ENCODE measurements at places on chromosomes 12 and 14.

DNA sequence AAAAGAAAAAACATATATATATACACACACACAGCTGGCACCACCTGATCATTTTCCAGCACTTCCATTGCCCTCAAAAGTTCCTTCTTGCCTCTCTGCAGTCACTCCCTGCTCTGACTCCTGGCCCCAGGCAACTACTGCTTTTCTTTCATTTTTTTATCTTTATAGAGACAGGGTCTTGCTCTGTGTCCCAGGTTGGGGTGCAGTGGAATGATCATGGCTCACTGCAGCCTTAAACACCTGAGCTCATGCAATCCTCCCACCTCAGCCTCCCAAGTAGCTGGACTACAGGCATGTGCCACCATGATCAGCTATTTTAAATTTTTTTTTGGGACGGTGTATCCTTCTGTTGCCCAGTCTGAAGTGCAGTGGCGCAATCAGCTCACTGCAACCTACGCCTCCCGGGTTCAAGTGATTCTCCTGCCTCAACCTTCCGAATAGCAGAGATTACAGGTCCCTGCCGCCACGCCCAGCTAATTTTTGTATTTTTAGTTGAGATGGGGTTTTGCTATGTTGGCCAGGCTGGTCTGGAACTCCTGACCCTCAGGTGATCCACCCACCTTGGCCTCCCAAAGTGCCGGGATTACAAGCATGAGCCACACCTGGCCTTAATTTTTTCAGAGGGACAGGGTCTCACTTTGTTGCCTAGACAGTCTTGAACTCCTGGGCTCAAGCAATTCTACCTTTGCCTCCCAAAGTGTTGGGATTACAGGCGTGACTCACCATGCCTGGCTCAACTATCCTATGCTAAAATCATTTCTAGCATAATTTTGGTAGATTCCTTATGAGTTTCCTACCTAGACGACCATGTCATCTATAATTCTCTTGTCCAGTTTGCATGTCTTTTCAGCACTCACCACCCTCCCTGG lies 7.8 kb downstream of the HSP90AA1 start:
- DNase-seq = no peak

GRCh38 chr14:85711620-85712019 lies 181.7 kb downstream of the FLRT2 start:
- DNase-seq = no peak

DNA sequence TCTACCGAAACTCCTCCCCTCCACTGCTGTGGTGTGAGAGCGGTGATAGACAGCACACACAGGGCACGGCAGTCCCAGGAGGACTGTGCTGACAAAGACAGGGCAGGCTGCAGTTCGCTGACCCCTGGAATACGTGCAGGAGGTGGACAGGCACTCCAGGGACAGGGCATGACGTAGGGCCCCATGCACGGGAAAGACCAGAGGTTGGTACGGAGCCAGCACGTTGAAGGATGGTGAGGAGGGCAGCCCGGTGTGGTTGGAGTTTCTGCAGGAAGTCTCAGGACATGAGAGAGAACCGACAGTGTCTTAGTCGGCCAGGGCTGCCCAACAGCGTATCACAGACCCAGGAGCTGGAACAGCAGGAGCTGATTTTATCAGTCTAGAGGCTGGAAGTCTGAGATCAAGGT lies 254.2 kb upstream of the FKBP4 start:
- DNase-seq = no peak

GRCh38 chr14:92783813-92784431 lies 10.2 kb upstream of the GOLGA5 start:
- no peak for DNase-seq

- DNase-seq = no peak
Measured at GRCh38 chr12:80838024-80838658, 99.6 kb downstream of the LIN7A start.

DNA sequence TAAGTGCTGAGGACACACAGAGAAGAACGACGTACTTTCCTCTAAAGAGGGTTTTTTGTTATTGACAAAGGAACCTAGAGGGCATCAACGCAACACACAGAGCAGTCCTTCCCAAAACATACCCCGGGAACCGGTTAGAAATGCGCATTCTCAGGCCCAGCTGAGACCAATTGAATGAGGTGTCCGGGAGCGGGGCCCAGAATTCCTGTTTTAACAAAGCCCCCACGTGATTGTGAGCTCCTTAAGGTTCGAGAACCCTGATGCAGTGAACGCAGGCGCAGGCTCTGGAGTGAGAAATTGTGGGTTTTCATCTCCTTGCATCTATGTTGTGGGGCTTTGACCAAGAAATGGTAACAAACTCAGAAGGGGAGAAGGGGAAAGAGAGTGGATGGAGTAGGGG lies 51.0 kb upstream of the TBX3 start:
- no peak for DNase-seq

- DNase-seq = no peak
Measured at GRCh38 chr12:102933168-102933567, 16.1 kb upstream of the PAH start.

DNA sequence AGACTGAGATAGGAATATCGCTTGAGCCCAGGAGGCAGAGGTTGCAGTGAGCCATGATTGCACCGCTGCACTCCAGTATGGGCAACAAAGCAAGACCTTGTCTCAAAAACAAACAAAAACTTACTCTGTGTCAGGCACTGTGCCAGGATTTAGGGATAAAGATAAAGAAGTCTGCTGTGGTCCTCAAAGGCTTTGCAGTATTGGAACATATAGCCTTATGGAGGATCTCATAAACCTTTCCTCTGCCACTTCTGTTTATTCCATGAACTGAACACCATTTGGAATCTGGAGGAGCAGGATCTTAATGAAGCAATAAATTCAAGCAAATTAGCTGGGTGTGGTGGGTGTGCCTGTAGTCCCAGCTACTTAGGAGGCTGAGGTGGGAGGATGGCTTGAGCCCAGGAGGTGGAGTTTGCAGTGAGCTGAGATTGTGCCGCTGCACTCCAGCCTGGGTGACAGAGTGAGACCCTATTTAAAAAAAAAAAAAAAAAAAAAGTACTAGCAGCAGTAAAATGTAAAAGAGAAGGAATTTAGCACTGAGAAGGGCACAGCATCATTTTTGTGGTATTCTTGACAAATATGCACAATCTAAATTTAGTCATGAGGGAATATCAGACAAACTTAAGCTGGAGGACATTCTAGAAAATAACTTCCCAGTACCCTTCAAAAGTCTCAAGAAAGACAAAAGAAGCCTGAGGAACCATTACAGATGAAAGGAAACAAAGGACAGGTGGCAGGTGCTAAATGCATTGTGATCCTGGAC lies 27.1 kb downstream of the BMAL2 start:
- DNase-seq = no peak

- DNase-seq = no peak
Measured at GRCh38 chr12:26867080-26867479, 34.1 kb upstream of the ITPR2 start.
